ENCODE measurements at places on chromosomes 7 and 10. TPM values are rescaled to one million over a fixed set of nuclear protein-coding genes. Genes with fewer than 3 reads are reported as not detected.

GRCh38 chr7:134343796-134344195, 27.1 kb upstream of the SLC35B4 start:
- H3K4me3 ChIP-seq: no peak overlapping the region
- DNase-seq: no peak
- peaks cover 5% of the 10 kb centered on the region for H3K4me1 ChIP-seq
- H3K27ac ChIP-seq: no peak overlapping the region
- H3K27me3 ChIP-seq: peaks cover 16% of the 10 kb centered on the region
- no peaks in the 10 kb centered on the region for H3K36me3 ChIP-seq

- no peak for DNase-seq
- H3K27ac ChIP-seq: peak overlapping the region; percentile 0
- H3K27me3 ChIP-seq: no peaks in the 10 kb centered on the region
- H3K36me3 ChIP-seq: peaks cover under 1% of the 10 kb centered on the region
- peaks cover 34% of the 10 kb centered on the region for H3K4me1 ChIP-seq
- peak overlapping the region; percentile 85 for H3K4me3 ChIP-seq
These were observed 22.1 kb upstream of the ZC3HAV1 start for GRCh38 chr7:139131601-139132041.

DNA sequence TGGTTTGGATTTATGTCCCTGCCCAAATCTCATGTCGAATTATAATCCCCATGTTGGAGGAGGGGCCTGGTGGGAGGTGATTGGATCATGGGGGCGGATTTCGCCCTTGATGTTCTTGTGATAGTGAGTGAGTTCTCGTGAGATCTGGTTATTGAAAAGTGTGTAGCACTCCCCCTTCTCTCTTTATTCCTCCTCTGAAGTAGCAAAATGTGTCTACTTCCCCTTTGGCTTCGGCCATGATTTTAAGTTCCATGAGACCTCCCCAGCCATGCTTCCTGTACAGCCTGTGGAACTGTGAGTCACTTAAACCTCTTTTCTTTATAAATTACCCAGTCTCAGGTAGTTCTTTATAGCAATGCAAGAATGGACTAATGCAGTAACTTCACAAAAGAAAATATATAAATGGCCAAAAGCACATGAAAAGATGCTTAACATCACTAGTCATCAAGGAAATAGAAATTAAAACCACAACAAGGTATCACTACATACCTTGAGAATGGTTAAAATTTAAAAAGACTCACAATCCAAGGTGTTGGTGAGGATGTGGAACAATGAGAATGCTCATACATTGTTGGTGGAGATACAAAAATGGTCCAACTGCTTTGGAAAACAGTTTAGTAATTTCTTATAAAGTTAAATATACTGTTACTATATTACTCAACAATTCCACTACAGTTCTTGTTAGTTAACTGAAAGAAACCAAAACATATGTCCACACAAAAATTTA, 218.7 kb downstream of the SNX10 start:
- H3K27me3 ChIP-seq: no peaks in the 10 kb centered on the region
- no peaks in the 10 kb centered on the region for H3K36me3 ChIP-seq
- no peak overlapping the region for H3K4me3 ChIP-seq
- no peak for DNase-seq
- peaks cover 33% of the 10 kb centered on the region for H3K4me1 ChIP-seq

GRCh38 chr10:78331391-78331922, 297.8 kb downstream of the RPS24 start:
- no peaks in the 10 kb centered on the region for H3K27me3 ChIP-seq
- no peak overlapping the region for H3K4me3 ChIP-seq
- peaks cover 28% of the 10 kb centered on the region for H3K4me1 ChIP-seq

DNA sequence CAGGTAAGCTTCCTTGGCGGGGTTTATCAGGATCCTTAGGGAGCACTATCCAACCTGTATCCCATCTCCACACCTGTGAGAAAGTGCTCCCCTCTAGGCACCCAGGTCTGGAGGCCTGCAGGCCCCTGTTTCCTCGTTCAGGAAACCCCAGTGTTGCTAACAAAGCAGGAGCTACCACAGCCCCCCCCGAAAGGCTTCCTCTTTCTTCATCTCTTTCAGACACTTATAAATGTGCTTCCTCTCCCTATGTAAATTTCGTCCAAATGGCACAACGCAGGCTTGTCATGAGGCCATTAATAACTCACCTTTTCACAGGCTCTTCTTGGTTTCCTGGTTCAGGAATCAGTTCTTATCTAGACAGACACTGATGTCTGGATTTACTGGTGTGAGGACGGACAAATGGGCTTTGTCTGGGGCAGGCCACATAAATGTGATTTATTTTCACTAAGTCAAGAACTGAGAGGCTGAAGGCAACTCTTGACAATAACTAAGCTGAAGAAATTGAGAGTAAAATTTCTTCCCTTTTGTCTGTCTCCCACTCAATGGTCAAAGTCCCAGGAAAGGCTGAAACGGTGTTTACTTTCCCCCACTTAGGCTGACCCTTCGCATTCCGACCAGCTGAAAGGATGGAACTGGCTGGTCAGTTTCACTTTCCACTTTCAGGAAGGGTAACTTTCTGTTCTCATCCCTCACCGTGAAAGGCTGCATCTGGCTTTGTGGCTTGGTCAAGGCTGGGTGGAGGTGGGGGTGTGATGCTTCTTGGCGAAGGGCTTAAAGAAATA, 46.8 kb downstream of the PIK3AP1 start:
- H3K4me1 ChIP-seq: peaks cover 75% of the 10 kb centered on the region
- H3K27me3 ChIP-seq: no peaks in the 10 kb centered on the region
- no peaks in the 10 kb centered on the region for H3K36me3 ChIP-seq
- H3K27ac ChIP-seq: peak overlapping the region; percentile 97

- H3K4me1 ChIP-seq: no peaks in the 10 kb centered on the region
- H3K36me3 ChIP-seq: no peaks in the 10 kb centered on the region
- no peak overlapping the region for H3K27ac ChIP-seq
These were observed 1120.6 kb downstream of the SORCS1 start for GRCh38 chr10:106043863-106044262.

CALCR gene
- total RNA-seq: not detected

Measured in progenitor cell of endocrine pancreas (in vitro differentiated cells).